ENCODE measurements at places on chromosomes 12 and 14.

- no peak for DNase-seq
These were observed 1.5 kb downstream of the PLEKHG6 start for GRCh38 chr12:6311822-6312528.

- no peak for DNase-seq
These were observed 33.7 kb upstream of the GALNT9 start for GRCh38 chr12:132362996-132363660.

- DNase-seq = no peak
These were observed 30.5 kb downstream of the CLEC2D start for GRCh38 chr12:9699898-9700605.

GRCh38 chr14:31419179-31419966 is 977 bp downstream of the HEATR5A start:
- no peak for DNase-seq

DNA sequence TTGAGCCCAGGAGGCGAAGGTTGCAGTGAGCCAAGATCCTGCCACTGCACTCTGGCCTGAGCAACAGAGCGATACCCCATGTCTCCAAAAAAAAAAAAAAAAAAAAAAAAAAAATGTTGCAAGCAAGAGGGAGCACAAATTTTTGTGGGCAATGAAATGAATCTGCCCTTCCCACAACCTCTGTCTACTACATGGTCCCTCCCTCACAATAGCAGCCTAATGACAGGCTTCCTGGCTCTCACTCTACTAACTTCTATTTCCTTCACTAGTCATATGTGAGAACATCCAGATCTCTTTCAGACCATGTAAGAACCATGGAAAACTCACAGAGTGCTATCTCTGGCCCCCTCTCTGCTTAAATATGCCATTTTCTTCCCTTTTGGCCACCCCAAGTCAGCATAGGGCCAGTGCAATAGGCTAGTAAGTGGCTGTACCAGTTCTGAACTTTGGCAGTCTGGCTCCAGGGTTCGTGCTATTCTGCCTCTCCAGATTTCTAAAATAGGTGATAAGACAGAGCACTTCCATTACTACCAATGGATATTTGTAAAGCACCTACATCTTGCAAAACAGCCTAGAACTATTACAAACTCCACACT is 7.1 kb downstream of the OSBPL8 start:
- DNase-seq = no peak

GRCh38 chr12:118098401-118098800 is 5.4 kb downstream of the VSIG10 start:
- DNase-seq = no peak

DNA sequence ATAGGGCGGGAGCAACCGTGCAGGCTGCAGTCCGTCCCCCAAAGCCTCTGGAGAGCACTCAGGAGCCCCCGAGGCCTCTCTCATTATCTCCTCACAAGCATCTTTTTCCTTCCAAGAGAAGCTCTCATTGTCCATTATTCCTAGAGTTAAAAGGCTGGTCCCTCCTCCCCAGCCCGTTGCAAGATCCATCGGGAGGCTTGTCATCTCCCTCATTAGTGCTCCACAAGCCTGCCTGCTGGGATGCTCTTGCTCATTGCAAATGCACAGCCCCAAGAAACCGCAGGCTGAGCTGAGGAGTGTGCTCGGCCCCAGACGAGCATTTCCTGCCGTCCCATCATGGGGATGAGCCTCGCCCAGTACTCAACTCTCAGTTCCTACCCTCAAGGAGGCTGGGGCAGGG is 23.3 kb downstream of the NUAK1 start:
- DNase-seq = no peak

DNA sequence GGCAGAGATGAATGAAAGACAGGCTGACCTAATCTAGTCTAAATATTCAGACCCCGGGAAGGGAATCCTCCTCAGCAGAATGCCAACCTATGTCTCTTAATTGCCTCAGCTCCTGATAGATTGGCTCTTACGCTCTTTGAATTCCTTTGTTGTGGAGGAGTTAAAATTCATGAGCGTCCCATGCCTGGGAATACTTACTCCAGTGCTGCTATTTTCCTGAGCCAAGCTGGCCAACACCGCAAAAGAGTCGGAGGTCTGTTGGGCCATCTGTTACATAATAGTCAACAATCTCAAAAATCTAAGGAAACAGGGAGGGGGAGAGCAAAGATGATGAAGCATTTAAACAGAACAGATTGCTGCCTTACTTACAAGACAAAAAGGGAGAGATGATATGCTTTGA is 182.8 kb downstream of the ASCL1 start:
- no peak for DNase-seq

All from stimulated activated naive B cell treated with anti-CD40 and anti-IgM and Interleukin-4, amounts not matched to agents 10 μg/mL and 1 μg/mL and 100 μg/mL, for 72 hours (primary cell).